ENCODE measurements at places on chromosomes 1 and 21. TPM values are rescaled to one million over a fixed set of nuclear protein-coding genes. Genes with fewer than 3 reads are reported as not detected.
A peak's percentile ranks its signal among the peaks of the same experiment; 100 is the strongest.

- DNase-seq = no peak
These were observed 10.1 kb downstream of the RUNX3 start for GRCh38 chr1:24919791-24920532.

DNA sequence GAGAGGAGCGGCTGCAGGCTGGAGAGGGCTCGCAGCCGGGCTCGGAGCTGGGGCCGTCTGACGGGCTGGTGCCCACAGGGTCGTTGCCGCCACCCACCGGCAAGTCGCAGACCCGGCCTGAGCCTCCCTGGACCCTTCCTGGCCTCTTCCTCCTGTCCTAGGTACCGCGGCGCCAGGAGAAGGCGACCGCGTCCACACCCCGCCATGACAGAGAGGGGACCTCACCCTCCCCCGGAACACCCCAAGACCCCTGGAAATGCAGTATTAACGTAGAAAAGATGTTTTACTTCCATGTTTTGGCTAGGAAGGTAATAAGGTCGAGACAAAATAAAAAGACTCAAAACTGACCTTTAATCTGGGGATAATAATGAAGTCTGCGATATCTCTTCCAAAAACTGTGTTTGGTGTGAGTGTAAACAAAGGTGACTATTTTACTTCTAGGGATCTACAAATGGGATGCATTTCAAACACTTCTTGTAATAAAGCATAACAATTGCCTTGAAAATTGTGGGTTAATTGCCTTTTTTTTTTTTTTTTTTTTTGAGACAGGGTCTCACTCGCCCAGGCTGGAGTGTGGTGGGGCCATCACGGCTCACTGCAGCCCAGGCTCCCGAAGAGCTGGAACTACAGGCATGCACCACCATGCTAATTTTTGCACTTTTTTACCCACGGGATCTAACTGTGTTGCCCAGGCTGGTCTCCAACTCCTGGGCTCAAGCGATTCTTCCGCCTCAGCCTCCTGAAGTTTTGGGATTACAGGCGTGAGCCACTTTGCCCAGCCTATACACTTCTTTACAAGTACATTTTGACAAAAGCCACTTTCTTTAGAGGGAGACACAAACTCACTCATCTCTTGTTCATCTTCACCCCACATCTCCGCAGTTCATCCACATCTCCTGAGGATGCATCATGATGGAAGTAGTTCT, 838 bp upstream of the RSRP1 start:
- no peak for DNase-seq

The GJA4 gene
- not detected for total RNA-seq

GRCh38 chr21:42153046-42153686, 65.8 kb upstream of the ABCG1 start:
- DNase-seq = no peak

GRCh38 chr1:78658901-78659300, 9.3 kb downstream of the IFI44 start:
- no peak for DNase-seq

- peak; percentile 44 for DNase-seq
These were observed 112.8 kb downstream of the HIVEP3 start for GRCh38 chr1:41805771-41806471.

DNA sequence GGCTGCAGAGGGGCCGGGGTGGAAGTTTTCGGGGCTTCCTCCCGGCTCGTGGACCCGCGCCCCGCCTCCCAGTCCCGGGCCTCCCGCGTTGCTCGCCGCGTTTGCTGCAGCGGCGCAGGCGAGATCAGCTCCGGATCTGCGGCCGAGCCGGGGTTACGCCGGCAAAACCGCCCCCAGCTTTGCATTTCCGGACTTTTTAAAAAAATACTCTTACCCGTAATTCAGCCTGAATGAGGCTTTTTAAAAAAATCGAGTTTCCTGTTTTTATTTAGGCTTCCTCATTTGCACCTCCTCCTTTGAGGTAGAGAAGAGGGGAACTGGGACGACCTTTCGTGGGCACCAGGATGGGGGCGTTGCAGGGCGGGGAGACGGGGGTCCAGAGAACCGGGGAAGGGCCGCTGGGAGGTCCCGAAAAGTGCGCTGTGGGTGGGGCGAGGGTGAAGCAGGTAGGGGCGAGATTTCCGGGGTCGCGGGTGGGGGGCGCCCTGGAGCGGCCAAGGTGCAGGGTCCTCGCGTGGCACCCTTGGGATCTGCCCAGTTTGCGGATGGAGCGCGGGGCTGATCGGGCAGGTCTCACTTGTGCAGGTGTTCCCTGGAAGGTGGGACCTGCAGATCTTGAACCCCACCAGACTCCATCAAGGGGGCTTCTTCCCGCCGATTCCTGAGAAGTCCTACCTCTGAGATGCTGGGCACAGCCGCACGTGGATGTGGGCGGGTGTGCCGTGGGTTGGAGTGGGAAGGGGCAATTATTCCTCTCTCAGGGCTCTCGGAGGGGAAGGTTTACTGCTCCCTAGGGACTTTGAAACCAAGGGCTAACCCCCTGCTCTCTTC, 1.1 kb downstream of the PIK3CD start:
- DNase-seq = peak; percentile 82

GRCh38 chr1:202981939-202982338, 14.9 kb upstream of the CYB5R1 start:
- DNase-seq = no peak

DNA sequence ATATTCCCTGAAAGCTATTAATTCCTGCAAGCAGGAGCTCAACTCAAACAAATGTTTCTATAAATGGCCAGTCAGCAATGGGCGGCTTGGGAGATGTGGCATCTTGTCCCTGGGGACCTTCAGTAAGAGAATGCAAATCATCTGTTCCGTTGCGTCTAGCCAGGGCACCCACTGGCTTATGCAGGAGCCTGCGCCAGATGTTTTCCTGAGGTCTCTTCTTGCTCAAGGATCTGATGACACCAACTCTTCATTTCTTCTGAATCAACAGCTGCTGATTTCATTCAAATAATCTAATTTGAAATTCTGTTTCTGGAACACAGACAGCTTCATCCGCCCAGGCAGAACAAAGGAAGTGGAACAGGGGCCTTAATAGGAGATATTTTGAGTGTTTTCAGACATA, 70.0 kb upstream of the AJAP1 start:
- DNase-seq = no peak

DNA sequence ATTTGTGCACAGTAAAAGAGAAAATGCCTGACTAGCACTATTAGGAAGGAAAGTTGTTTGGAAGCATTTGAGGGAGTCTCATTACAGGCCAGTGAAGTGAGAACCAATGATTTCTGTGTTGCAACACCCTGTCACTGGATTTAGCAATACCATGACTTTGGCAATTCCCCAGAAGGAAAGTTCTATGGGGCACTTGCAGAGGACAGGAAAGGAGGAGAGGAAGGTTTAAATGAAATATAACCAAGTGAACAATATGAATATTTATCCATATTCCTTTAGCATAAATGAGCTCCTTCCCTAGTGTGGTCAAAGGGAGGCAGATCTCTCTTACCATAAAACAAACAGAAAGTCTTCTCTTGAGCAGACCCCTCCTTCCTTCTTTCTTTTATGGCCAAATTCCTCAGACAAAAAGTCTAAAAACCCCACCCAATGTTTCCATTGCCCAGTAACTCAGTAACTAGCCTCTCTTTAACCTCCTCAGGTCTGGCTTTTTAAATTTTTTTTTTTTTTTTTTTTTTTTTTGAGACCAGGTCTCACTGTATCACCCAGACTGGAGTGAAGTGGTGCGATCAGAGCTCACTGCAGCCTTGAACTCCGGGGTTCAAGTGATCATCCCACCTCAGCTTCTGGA, 5.5 kb downstream of the TLR5 start:
- no peak for DNase-seq

The UCK2 gene
- 15.3 TPM for total RNA-seq

GRCh38 chr1:172545396-172546004, 12.6 kb downstream of the SUCO start:
- no peak for DNase-seq

GRCh38 chr21:34229353-34229752, 134.5 kb upstream of the KCNE2 start:
- no peak for DNase-seq

DNA sequence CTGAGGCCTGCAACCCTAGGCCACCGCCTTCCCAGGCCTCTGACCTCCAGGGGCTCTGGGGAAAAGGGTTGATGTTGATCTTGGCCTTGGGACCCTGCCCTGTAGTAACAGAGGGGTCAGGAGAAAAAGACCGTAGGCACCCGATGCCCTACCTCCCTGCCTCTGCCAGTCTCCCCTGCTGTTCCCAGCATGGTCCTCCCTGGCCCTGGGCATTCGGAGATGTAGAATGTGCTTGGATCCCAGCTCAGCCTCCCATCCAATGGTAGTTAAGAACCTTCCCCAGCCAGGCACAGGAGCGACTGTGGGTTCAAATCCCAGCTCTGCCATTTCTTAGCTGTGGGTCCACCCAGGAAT, 72.0 kb upstream of the TARDBP start:
- DNase-seq = no peak

DNA sequence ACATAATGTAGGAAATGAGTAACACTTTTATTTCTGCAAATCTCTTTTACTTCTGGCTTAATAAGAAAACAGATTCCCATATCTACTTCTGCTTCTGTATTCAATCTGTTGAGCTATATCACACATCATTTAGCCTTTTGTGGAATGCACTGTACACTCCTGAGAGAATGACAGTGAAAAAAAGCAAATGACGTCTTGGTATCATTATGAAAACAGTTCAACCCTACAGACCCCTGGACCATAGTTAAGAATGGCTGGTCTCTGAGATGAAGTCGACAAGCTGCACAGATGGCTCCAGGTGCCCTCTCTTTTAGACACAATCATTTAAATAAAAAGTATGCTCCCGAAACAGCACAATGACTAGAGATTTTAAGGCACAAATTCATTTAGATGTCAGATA, 247.0 kb downstream of the RERE start:
- DNase-seq = no peak

DNA sequence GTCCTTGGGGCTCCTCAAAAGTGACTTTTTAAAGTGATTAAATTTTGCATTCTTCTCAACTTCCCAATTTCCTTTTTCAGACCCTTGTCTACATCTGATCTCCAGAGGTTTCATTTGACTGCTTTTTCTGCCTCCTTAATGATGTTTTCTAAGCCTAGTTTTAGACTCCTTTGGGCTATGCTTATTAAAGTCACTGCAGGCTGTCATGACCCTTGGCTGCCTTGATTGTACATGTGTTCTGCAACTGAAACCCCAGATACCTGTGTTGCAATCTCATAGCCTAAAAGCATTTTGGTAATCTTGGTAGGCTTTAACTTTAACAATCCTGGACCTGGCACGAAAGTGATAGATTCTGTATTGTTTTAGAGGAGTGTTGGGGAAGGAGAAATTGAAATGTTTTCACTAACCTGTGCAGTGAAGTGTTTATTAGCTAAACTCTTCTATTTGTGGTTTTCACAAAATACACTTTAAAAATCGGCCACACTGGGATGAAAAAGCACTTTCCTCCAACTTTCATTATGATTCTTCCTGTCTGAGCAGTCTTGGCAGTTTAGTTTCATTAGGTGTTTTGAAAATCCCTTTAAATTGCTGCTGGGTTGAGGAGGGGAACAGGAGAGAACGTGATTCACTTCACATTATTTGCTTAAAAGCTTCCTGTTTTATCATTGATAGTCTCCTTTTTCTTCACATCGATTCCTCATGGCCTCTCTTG, 4.9 kb downstream of the MACO1 start:
- DNase-seq = no peak

The LCE1D gene
- not detected for total RNA-seq

DNA sequence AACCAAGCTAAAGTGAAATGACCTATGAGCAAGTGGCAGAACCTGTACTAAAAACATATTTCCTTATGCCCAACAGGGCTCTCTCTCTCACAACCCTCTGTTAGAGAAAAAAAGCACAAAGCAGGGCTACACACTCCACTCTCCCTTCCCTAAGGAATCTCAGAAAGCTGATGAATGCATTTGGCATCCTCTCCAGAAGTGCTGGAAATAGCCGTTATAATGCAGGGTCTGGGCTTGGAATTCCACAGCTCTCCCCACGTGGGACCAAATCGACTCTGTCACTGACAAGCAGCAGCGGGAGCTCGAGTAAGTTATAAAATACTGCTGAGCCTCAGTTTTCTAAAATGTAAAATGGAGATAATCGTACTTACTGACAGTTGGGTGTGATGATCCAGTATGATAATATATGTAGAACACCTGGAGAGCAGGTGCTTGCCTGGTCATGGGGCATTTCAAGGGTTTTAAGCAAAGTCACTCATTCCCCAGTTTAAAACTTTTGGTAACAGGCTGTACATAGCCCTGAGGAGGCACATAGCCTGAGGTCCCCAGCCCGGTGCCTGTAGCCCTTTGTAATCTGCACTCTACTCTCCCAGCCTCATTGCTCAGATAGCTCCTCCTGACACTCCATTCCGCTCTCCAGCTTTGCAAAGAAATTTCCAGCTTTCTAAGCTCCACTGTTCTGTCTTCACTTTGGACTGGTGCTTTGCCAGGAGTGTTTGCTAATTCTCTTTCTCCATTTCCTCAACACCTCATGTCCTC, 175.6 kb upstream of the DAB1 start:
- DNase-seq = no peak

GRCh38 chr1:221911714-221912113, 169.8 kb upstream of the DUSP10 start:
- DNase-seq = no peak

The PADI3 gene
- total RNA-seq = not detected

The C8B gene
- total RNA-seq = not detected

DNA sequence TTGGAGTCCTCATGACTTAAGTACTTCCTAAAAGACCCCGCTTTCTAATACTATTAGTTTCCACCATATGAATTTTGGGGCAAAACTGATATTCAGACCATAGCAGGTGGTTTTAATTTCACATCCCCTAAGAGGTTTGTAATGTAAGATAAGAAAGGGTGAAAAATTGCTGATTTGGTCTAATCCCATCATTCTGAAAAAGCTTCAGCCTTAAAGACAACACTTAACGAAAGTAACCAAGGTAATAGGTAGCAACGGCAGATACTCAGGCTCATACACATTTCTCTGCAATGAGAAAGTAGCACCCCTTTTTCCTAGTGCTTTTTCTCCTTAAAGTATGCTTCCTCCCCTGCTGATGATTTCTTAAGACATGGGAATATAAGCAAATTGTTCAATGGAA, 376.9 kb upstream of the LYPLAL1 start:
- DNase-seq = no peak

The SELE gene
- total RNA-seq = not detected

- no peak for DNase-seq
These were observed 427 bp downstream of the WNT3A start for GRCh38 chr1:228007049-228007800.

DNA sequence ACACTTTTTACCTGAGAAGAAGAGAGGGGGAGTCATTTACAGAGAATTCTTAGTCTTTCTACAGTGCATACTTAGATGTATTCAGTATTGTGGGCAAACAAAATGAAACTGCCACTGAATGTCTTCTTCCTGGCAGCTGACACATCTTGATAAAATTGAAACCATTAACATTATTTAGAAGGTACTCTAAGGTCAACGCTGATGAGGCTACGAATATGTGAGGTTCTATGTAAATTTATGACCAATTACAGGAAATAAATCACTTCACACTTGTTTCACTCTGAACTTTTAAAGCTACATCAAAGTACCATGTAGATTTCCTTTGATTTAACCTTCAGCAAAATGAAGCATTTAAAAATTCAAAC, 51.3 kb upstream of the GFI1 start:
- no peak for DNase-seq

Data from activated naive CD8-positive, alpha-beta T cell treated with anti-CD3 and anti-CD28 coated beads, Interleukin-2, amount 10 ng/mL, durations not matched to agents 7 days and 5 days (primary cell).